Brain microvascular endothelial cell (primary cell): ENCODE measurements at places on chromosomes 12 and 14.

GRCh38 chr12:10140001-10140400 lies 10.0 kb upstream of the CLEC7A start:
- DNase-seq = peak; percentile 42

DNA sequence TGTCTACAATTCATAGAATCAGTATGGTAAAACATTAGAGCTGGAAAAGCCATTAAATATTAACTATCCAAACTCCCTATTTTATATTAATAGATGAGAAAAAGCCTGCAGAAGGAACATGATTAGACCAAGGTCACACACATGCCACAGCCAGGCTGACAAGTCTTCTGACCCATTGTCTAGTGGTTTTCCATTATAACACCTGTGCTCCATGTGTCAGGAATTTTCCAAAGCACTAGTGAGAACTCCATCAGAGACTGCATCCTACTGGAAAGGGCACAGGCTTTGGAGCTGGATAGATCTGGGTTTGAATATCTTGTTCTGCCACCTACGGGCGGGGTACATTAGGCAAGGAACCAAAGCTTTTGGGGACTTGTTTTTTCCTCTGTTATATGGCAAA lies 325.5 kb downstream of the RAD51B start:
- DNase-seq = no peak

- no peak for DNase-seq
Observed at GRCh38 chr14:73376585-73376984, 81.8 kb downstream of the NUMB start.

- no peak for DNase-seq
Observed at GRCh38 chr12:11962860-11963259, 107.9 kb upstream of the BCL2L14 start.
